PC-9 (cell line): ENCODE measurements at places on chromosomes 2 and 18. TPM values are rescaled to one million over a fixed set of nuclear protein-coding genes. Genes with fewer than 3 reads are reported as not detected.

Gene CCDC102B
- total RNA-seq = 1.9 and 2.3 TPM in 2 replicates

Gene KCNJ13
- not detected in 2 replicates for total RNA-seq

Gene CNDP1
- total RNA-seq = not detected in 2 replicates

Gene WDR33
- total RNA-seq = 53.7 and 59.3 TPM in 2 replicates

Gene FOXD4L1
- 0.28 and 0.43 TPM in 2 replicates for total RNA-seq

Gene C1QL2
- total RNA-seq = not detected in 2 replicates

Gene CROCC2
- total RNA-seq = not detected in 2 replicates

Gene ADGRF3
- 0.38 and 0.48 TPM in 2 replicates for total RNA-seq

Gene ARHGEF33
- total RNA-seq = 1.0 and 1.4 TPM in 2 replicates

Gene SLC38A11
- not detected in 2 replicates for total RNA-seq

Gene LINC00305
- total RNA-seq = not detected in 2 replicates

Gene ALPP
- 47.5 and 57.8 TPM in 2 replicates for total RNA-seq

Gene LOXHD1
- total RNA-seq = not detected in 2 replicates

- no peak for DNase-seq
Observed at GRCh38 chr2:19543663-19544383, 185.4 kb upstream of the OSR1 start.

- no peak for DNase-seq
Observed at GRCh38 chr2:217736776-217737550, 265.8 kb downstream of the TNS1 start.

GRCh38 chr2:9735335-9735734 lies 104.5 kb upstream of the YWHAQ start:
- DNase-seq = no peak

DNA sequence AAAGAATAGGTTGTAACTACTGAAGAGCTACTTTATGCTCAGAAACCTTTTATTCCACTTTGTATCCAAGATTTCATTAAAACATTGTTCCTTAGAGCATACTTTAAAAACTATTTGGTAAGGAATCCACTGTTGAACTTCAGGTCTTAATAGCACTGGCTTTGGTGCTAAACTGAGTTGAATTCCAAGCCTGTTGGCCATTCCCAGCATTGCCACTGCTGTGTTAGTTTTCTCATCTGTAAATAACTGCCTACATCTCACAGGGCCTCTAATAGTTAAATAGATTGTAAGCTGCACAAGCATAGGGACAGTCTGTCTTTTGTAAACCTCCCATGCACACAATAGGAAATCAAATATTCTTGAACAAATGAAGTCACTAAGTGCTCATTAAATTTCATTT lies 86.6 kb downstream of the ORC4 start:
- DNase-seq = no peak

- DNase-seq = no peak
Observed at GRCh38 chr2:19893520-19894133, 8.2 kb downstream of the TTC32 start.

DNA sequence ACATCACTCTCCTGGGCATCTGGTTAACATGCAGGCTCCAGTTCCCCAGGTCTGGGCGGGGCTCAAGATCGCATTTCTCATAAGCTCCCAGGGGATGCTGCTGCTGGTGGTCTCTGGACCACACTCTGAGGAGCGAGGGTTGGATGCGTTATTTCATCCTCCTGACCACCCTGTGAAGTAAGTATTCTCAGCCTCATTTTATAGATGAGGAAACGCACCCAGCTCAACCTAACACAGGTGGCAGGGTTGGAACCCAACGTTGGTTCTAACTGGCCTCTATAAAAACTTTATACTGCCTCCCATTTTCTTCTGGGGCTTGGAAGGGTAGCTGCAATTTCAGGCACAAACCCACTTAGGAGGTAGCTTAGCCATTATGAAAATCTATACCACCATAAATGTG lies 120.5 kb downstream of the FAM210A start:
- DNase-seq = no peak

GRCh38 chr2:13115643-13116042 lies 398.9 kb downstream of the TRIB2 start:
- DNase-seq = no peak

DNA sequence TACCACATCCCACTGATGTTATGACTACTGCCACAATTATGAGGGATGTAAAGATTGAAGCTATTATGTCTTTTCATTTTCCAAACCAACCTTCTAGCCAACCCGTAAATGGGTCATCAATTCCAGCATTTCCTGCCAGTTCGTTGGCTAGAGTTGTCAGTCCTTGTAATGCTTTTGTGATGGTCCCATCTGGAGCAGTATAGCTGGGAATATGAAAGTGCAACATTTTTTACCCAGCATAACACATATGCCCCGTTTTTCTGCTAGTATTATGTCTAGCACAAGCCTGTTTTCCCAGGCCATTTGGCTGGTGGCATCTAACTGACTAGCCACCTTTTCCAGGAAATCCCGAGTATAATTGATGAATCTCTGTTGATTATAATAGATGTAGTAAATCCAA lies 1501.6 kb upstream of the SLC39A10 start:
- no peak for DNase-seq

- DNase-seq = no peak
Observed at GRCh38 chr2:181264441-181264840, 192.7 kb upstream of the ITGA4 start.

GRCh38 chr2:29799628-29800027 lies 121.8 kb downstream of the ALK start:
- DNase-seq = no peak

- no peak for DNase-seq
Observed at GRCh38 chr18:45998244-45998643, 31.1 kb upstream of the EPG5 start.

DNA sequence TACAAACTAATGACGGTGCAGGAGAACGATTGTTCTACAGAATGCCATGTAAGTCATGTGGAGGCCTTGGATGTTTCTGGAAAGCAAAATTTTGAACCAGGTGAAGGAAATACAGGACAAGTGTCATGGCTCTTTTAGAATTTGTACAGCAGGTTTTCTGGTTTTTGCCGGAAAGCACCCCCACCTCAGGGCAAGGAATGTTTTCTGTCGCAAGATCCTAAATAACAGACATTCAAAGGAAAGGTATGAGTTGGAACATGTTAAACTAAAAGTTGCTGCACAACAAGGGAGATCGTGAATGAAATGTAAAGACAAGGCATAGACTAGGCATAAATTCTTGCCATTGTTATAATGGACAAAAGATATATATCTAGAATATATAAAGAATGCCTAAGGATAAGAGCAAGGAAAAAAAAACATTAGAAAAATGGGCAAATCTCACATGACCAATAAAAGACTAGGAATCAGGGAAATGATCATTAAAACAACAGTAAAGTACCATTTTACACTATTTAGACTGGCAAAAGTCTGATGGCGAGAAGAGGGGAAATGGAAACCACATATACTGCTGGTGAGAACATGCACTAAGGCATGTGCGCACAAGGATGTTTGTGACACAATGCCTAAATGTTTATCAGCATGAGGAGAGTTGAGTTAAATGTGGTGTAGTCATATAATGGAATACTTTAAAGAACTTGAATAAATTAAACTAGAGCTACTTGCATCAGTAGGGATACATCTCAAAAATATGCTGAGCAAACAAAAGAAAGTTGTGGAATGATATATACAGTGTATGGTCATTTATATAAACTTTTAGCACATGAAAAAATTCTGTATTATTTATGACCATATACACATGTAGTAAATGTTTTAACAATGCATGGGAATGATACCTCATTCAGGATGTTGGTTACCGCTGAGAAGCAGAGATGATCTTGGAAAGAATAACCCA lies 127.0 kb downstream of the EML6 start:
- no peak for DNase-seq

GRCh38 chr2:105928563-105928962 lies 183.9 kb downstream of the NCK2 start:
- no peak for DNase-seq

- DNase-seq = no peak
Observed at GRCh38 chr2:79585701-79586433, 73.0 kb downstream of the CTNNA2 start.
